ENCODE measurements at places on chromosomes 4 and X.

DNA sequence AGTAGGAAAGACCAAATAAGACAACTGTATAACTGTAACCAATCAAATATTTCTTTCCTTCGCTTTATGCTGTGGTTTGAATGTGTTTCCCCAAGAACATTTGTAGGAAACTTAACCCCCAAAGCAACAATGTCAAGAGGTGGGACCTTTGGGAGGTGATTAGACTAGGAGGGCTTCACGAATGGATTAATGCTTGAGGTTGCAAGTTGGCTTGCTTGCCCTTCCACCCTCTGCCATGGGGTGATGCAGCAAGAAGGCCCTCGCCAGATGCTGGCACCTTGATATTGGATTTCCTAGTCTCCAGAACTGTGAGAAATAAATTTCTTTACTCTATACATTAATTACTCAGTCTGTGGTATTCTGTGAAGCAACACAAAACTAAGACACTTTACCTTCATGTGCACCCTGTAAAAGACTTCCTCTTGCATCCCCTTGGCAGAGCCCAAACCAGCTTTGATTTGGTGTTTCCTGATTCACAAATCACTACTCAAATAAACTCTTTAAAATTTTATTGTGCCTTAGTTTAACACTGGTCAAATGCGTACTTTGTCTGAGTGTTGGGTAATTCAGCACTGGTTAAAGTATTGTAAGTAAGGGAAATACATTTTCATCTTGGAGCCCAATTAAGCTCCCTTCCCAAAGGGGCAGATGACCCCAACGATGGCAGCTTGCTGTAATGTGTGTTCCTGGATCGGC lies 59.9 kb downstream of the COQ2 start:
- no peak for DNase-seq

GRCh38 chr4:184292877-184293276 lies 75.2 kb upstream of the ENPP6 start:
- DNase-seq = no peak

DNA sequence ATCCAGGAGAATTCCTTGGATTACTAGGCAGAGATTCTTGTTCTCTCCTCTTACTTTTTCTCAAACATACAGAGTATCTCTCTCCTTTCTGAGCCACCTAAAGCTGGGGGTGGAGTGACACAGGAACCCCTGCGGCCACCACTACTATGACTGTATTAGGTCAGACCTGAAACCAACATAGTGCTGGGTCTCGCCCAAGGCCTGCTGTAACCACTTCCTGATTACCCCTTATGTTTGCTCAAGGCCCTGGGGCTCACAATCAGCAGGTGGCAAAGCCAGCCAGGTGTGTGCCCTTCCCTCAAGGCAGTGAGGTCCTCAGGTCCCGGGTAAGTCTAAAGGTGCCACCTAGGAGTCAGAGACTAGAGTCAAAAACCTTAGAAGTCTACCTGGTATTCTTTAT lies 166.4 kb downstream of the PARM1 start:
- no peak for DNase-seq

- DNase-seq = no peak
Observed at GRCh38 chrX:6748595-6748994, 213.7 kb upstream of the VCX3A start.

DNA sequence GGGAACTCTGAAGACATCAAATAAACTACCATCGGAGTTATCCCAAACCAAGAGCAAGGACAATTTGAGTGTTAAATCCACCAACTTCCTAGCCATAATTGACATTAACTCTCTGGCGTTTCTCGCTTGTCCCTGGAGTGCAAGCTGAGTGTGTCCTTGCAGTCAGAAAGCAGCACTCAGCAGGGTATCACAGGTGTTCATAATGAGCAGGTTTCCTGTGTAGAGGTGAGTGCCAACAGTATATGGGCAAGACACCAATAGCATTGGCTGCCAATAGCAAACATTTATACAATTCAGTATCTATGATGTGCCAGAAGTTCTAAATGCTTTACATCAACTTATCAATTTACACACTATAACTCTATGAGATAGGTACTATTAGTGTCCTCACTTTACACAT lies 11.2 kb downstream of the BLTP1 start:
- DNase-seq = no peak

DNA sequence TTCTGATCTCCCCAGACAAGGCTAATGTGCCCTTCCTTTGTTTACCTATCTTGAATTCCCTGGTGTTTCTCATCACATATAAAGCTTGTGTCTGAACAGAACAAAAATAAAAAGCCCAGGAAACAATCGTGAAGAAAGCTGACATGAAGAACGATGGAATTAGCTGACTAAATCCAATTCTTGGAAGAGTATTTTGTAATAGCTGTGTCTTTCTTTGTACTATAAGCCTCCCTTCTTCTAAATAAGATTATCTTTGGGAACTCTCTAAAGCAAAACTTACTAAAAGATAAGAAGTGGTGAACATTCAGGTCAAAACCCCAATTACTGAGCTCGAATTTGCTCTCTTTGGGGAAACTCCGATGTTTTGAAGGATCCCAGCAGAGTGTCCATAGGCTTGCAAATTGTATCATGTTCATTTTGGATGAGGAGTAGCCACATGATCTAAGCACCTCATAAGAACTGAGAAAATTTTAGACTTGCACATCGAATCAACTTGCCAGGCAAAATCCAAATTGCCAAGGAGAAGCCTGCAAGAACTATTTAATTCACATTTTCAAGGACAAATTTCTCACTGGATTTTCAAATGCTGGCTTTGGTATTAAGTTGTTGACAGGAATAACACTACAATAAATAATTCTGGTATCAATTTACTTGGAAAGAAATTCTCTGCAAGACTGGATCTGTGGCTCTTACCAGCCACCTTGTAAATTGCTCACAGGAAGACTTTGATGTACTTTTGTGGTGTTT lies 106.2 kb downstream of the LNX1 start:
- DNase-seq = no peak

GRCh38 chr4:100539706-100540105 lies 21.9 kb upstream of the EMCN start:
- no peak for DNase-seq

DNA sequence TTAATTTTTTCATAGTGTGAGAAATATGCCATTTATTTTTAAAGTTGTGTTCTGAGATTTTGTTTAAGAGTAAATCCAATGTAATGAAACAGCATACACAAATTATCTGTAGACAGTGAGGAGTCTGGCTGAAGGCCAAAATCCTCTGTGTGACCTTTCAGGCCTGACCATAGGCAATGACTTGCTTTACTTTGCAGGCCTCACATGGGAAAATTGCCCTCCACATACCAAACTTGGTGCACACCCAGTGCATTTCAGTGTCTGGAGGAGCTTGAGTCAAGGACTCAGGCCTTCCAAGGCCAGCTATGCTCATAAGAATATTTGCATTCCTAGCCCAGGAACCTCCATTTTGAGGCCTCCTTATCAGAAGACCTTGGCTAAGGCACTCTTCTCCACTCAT lies 430.1 kb downstream of the GABRG1 start:
- no peak for DNase-seq

DNA sequence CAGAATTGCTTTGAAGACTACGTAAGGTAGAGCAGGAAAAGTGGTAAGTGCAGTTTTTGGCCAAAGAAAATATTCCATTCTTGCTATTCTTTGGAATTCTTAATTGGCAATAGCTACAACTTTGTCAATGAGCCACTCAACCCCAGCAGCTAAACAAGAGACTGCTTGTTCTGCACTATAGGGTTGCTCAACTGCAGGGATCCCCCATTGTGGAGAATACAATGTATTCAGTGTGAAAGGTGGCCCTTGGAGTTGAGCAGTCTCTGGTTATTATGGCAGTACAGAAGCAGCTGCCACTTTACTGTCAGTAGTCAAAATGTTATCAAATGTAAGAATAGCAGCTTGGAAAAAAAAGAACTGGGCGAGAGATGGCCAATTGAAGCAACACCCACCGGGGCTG lies 808.7 kb downstream of the CENPC start:
- no peak for DNase-seq

GRCh38 chrX:106168107-106168506 lies at the start of gene PWWP3B:
PWWP3B (plus strand) TSS chrX:106168305; CDS start chrX:106205433, 37,128 bp downstream.
- DNase-seq = no peak

DNA sequence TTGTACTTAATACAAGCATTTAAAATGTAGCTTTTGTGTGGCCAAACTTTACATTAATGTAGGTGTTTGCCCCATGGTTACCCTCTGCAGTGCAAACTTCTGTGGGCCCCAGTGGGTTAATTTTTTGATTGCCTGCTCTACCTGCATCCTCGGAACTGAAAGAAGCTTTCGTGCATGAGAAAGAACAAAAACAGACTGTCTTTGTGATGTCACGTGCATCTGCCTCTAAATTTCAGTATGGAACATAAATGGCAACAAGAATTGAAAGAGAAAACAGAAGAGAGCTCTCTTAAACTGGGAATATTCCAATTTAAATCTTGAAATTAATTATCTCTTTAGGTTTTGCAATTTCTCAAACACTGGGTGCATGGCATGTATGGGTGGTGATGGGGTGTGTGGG lies 182.4 kb upstream of the LCORL start:
- no peak for DNase-seq

DNA sequence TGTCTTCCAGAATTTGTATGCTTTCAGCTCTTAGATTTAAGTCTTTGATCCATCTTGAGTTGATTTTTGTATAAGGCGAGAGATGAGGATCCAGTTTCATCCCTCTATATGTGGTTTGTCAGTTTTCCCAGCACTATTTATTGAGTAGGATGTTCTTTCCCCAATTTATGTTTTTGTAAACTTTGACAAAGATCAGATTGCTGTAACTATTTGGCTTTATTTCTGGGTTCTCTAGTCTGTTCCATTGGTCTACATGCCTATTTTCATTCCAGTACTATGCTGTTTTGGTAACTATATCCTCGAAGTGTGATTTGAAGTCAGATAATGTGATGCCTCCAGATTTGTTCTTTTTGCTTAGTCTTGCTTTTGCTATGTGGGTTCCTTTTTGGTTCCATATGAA lies 60.7 kb downstream of the IL15 start:
- no peak for DNase-seq

- no peak for DNase-seq
Observed at GRCh38 chrX:11566173-11566572, 99.5 kb downstream of the ARHGAP6 start.

- no peak for DNase-seq
Observed at GRCh38 chr4:185143601-185143969, 519 bp downstream of the SLC25A4 start.

DNA sequence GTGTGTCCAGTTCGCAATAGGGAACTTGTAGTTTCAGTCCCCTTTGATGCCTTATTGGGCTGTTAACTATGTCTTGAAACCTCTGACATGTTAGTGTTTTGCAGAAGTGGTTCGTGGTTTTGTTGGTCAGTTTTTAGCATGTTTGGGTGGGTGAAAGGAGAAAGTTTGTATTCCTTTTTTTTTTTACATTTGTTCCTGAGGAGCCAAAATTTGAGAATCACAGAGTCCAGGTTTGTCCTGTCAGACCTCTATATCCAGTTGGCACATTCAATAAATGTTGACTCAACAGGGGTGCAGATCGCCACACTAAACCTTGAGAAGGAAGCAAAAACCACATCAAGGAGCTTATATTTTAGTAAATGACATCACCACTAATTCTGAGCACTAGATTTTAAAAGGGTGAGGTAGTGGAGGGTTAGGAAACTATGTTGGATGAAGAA lies 26.2 kb downstream of the DLG3 start:
- DNase-seq = no peak

GRCh38 chr4:55610381-55610780 lies 18.3 kb upstream of the PDCL2 start:
- no peak for DNase-seq

DNA sequence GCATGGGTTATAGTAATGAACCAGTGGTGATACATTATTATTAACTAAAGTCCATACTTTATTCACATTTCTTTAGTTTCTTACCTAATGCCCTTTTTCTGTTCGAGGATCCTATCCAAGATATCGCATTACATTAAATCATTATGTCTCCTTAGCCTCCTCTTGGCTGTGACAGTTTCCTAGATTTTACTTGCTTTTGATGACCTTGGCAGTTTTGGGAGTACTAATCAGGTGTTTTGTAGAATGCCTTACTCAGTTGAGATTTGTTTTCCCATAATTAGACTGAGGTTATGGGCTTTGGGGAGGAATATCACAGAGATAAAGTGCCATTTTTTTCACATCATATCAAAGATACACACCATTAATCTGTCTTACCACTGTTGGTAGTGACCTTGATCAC lies 5.0 kb downstream of the KLHL5 start:
- DNase-seq = no peak

DNA sequence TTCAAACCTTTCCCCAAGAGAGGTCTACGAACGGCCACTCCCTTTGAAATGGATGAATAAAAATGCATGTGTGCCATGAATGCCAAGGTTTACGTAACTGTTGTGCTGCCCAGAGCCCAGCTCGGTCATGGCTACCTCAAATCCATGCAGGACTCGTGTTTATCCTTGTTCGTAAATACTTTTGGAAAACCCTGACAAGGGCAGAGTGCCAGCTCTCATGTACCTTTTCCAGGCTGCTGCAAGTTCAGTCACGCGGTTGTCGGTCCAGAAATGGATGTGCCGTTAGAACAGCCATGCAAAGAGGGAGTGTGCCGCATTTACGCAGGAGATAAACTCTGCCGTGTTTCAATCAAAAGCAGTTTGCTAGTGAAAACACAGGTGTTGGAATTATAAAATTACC lies 123.4 kb downstream of the AMELX start:
- DNase-seq = no peak

DNA sequence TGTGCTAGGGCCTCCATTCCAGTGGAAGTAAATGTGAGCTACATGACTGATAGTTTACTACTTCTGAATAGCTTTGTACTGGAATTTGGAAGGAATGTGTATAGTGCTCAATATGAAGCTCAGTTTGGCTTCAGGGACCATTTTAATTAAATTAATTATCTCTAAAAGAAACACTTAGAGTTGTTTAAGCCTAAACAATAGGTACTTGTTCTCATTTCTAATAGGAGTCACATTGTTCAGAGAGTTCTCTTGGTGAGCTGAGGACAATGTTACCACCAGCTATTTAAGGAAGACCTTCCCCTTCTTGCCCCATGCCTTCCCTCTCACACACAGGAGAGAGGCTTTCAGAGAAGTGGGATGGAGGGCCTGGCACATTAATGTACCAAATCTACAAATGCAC lies 78.3 kb downstream of the CHIC2 start:
- no peak for DNase-seq

DNA sequence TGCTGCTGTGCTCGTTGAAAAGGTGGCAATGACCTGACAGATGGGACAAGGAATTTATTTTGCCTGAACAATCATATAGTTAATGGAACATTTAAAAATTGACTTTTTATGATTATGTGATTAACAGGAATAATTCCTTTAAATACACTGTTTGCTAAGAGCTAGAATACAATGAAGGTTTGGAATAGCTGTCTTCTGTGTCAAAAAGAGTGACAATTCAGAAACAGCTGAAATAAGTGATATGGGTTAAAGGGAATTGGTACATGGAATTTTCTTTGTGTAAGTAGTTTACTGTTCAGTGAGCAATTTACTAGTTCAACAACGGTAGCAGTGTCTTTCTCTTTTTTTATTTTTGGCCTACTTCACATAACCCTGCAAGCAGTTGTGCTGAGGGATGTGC lies 1083.5 kb upstream of the GRID2 start:
- no peak for DNase-seq

GRCh38 chr4:25085671-25086070 lies 54.9 kb upstream of the LGI2 start:
- no peak for DNase-seq

- no peak for DNase-seq
Observed at GRCh38 chr4:66212489-66212888, 542.2 kb upstream of the EPHA5 start.

- no peak for DNase-seq
Observed at GRCh38 chr4:111961809-111962208, 183.4 kb upstream of the FAM241A start.

- no peak for DNase-seq
Observed at GRCh38 chr4:79650794-79651431, 242.9 kb upstream of the GK2 start.

- no peak for DNase-seq
Observed at GRCh38 chr4:85831647-85832046, 356.7 kb downstream of the ARHGAP24 start.
